8988T (cell line): ENCODE measurements at places on chromosomes 3 and 15.

DNA sequence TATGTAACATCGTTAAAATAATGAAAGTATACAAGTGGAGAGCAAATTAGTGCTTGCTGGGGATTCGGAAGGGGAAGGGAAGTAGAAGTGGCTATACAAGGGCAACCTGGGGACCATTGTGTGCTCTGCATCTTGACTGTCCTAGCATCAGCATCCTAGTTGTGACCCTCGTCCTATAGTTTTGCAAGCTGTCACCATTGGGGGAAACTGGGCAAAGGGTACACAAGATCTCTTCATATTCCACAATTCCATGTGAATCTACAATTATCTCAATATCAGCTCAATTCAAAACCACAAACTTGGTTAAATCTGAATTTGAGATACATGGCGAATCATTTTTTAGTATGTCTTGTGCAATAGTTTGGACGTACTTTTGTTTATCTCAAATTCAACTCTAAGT is 30.9 kb downstream of the WNT7A start:
- no peak for DNase-seq

- DNase-seq = no peak
These were observed 559.8 kb upstream of the CBLB start for GRCh38 chr3:106428565-106428994.

GRCh38 chr3:190193210-190193609 is 72.5 kb upstream of the P3H2 start:
- DNase-seq = no peak

DNA sequence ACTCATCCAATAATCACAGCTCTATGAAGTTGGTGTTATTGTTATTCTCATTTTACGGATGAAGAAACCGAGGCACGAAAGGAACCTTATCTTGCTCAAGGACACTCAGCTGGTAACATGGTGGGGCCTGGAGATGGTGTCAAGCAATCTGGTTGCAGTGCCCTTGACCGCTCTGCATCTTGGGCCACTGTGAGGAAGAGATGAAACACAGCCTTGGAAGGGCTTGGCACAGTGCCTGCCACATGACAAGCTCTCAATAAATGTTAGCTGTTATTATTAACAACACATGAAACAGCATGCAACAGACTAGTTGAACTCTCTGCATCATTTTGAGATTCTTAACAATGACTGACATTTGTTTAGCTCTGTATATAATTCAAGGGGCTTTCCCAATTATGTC is 10.1 kb upstream of the ITGA11 start:
- DNase-seq = no peak

DNA sequence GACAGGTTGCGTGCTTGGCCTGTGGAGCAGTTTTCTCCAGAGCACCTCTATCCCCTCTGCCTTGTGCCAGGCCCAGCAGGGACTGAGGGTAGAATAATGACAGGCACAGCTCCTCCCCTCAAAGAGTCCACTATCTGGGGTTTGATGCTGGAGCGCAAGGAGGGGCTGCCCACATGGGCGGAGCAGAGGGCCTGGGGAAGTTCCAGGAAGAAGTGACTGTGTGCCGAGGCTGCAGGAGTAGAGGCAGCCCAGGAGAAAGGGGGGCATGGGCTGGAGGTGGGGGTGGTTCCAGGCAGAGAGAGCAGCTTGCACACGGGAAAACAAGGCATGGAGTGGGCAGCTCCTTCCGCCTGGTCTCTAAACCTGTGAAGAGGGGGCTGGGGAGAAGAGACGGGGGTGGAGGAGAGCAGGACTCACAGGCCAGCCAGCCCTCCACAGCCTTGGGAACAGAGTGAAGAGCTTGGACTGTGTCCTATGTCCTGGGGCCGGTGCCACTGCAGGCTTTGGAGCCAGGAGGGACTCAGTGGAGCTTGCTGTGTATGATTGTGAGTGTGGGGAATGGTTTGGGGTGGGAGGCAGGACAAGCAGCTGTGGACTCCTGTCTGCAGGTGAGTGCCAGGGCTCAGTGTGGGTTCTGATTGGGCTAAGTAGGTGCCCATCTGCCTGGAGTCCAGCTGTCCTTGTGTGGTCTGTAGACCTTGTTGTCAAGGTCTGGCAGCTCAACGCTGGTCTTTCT is 48.1 kb downstream of the APBA2 start:
- DNase-seq = no peak

- DNase-seq = no peak
These were observed 19.5 kb downstream of the ZXDC start for GRCh38 chr3:126456211-126456610.

DNA sequence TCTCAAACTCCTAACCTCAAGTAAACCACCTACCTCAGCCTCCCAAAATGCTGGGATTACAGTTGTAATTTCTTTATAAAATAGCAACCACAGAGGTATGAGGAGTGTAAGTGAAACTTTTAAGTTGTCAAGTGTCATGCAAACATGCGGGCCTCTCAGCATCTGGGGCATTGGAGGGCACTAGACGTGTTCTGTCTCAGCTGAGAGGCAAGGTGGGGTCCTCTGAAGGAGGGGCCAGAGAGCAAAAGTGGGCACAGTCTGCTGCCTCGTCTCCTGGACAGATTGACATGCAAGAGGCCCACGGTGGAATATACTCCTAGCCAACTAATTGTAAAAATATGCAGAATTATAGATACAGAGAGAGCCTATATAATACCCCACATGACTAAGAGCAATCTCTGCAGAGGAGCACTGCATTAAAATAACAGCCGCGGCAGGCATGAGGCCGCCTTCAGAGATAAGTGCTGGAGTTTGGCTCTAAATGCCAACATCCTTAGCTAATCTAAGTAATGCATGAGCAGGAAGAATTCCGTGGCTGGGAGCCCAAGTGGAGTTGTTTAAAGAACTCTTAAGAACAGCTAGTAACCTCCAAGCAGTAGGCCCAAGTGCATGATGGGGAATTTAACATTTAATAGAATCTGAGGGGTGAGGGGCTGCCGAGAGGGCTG is 87.8 kb upstream of the RNU6-1 start:
- DNase-seq = no peak

DNA sequence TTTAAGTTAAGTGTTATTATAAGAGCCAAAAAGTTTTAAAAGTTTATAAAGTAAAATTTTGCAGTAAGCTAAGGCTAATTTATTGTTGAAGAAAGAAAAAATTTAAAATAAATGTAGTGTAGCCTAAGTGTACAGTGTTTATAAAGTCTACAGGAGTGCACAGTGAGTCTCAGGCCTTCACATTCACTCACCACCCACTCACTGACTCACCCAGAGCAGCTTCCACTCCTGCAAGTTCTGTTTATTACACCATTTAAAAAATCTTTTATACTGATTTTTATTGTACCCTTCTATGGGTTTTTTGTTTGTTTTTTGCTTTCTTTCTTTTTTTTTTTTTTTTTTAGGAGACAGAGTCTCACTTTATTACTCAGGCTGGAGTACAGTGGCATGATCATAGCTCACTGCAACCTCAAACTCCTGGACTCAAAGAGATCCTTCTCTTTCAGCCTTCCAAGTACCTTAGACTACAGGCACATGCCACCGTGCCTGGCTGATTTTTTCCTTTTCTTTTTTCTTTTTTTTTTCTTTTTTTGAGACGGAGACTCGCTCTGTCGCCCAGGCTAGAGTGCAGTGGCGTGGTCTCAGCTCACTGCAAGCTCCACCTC is 25.9 kb downstream of the CSTA start:
- no peak for DNase-seq

GRCh38 chr3:58350627-58351013 is 17.9 kb downstream of the PXK start:
- DNase-seq = no peak

- no peak for DNase-seq
These were observed 586.1 kb downstream of the MECOM start for GRCh38 chr3:169077394-169077906.

DNA sequence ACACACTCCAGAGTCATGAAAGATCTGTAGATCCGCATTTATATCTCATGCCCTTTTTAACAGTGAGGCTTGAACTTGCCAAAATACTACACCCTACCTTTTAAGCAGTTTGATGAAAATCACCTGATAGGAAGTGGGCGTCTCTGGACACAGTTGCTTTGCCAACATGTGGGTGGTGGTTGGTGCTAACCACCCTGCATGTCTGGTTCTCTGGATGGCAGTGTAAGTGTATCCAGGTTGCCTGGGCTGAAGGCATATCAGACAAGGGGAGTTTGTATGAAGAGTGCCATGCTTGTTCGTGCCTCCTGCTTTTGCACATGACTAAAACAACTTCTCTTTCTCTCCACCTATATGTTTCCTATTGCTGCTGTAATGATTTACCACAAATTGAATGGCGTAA is 159.6 kb downstream of the GHSR start:
- no peak for DNase-seq

GRCh38 chr3:123331006-123331405 is 117.9 kb downstream of the ADCY5 start:
- no peak for DNase-seq

DNA sequence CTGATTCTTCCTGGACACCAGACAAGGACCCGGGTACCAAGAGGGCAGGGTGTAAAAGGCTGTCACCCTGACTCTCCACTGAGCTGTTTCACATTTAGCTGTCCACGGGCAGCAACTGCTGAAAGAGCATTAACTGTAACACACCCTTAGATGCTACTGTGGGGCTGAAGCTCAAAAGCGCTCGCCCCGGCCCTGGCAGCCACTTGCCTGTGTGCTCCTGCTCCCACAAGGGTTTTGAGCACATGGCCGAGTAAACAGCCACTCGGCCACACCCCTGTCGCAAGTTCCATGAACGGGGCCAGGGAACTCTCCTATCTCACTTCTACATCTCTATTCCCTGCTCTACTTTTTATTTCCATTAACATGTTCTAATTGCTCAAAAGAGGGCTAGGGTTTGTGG is 421.7 kb downstream of the TUSC7 start:
- DNase-seq = no peak

GRCh38 chr3:135444058-135444457 is 521.5 kb upstream of the PPP2R3A start:
- no peak for DNase-seq

GRCh38 chr3:171113716-171114115 is 87.2 kb upstream of the SLC2A2 start:
- DNase-seq = no peak

DNA sequence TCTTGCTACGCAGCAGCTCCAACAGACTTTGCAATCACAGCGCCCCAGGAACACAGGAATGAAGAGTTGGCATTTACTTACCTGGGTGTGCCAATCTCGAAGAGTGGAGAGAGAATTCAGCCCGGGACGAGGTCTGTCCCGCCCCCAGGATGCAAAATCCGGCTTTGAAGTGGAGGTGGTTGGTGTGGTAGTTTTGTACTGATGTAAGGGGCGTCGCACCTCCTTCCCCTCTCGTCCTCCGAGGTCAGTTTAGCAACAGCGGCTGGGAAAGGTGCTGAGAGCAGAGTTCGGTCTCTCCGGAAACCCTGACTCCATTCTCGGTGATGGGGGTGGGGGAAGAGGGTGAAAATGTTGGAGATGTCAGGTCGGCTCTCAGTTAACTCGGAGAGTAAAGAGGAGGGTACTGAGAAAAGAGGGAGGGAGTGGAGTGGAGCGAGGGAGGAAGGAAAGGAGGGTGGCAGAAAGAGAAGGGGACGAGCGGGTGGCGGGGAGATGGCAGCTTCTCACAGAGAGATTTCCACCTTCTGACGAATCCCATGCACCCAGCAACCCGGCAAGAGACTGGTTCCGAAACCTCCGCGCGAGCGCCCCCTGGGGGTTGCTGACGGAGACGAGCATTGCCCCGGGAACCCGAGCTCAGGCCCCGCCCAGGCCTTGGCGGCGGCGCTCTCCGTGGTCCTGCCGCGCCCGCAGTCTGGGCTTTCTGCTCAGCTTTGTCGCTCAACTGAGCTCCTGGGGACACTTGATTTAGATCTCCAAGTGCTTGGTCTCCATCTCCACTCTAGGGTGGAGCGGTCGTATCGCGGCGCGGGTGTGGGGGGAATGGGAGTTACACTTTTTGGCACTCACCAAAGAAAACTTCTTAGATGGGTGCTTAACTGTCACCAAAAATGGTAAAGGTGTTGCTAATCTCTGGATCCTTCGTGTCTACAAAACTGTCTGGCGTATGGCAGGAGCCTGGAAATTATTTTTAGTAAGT is at the start of gene CPNE4:
Gene CPNE4 (minus strand): TSS at position 529 of the 979 bp plus-strand sequence.
- DNase-seq = peak; percentile 91

DNA sequence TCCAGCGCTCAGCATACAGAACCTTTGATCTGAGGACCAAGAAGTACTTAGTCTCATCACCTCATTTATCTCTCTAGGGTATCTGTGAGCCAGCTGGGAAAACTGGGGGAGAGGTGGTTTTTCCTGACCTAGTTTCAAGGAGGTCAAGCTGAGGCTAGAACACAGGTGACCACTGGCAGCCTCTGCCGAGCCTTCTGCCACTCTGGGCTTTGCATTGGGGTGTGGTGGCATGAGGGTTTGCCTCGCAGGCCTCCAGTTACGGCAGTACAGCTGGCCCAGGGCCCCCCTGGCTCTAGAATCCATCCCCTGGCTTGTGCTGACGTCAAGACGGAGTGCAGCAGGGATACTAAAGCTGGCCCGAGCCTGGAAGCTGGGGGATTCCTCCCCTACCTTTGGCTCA is 34.7 kb upstream of the CDCP1 start:
- no peak for DNase-seq

DNA sequence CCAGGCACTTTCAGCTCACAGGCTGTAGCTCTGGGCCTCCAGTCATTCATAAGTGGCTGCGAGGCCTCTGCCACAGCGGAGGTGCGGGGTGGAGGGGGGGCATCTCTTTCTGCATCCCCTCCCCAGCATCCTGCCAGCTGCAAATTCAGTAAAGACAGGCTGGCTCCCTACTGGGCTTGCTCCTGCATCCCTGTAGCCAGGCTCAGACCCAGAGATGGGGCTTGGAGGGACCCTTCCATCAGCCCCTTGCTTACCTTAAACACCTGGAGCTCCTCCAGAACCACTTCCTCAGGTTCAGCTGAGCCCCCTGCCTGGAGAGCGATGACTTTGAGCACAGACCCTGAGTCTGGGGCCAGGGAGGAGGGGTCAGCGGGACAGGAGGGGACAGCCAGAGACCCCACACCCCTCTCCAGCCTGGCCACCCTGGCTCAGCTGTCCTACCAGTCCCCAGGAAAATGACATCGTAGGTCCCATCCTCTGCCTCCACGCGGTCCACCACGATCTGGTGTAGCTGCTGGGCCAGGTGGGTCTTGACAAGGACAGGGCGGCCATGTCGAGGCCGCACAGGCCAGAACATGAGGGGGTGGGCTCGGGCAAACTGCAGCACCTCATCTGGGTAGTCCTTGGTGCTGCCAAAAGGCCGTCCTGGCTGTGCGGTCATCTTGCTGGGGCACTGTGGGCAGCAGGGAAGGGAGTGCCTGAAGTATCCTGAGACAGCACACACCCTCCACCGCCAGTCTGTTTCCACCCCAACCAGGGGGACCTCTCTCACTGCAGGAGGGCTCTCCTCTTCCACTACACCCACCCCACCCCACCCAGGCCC is 5.3 kb downstream of the SEMA3G start:
- no peak for DNase-seq

DNA sequence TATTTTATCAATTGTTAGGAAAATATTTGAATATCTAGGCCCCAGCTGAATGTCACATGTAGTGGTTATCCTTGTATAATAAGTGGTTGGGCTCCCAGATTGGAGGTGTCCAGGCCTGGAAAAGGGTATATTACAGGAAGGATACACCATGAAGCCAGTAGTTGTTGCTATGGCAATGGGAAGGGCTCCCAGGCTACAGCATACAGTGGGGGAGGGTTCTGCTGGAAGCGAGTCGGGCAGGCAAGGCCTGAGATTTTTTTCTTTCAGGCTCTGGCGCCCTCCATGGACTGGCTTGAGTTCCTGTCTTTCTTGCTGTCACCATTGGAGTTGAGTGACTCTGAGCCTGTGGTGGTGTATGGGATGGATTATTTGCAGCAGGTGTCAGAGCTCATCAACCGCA is 8.9 kb downstream of the ECE2 start:
- DNase-seq = peak; percentile 97

- no peak for DNase-seq
These were observed 47.1 kb downstream of the NPTN start for GRCh38 chr15:73585871-73586654.

- DNase-seq = no peak
These were observed 22.1 kb downstream of the CHDH start for GRCh38 chr3:53823956-53824657.
